ENCODE measurements at places on chromosomes 5 and 9. TPM values are rescaled to one million over a fixed set of nuclear protein-coding genes. Genes with fewer than 3 reads are reported as not detected.

DNA sequence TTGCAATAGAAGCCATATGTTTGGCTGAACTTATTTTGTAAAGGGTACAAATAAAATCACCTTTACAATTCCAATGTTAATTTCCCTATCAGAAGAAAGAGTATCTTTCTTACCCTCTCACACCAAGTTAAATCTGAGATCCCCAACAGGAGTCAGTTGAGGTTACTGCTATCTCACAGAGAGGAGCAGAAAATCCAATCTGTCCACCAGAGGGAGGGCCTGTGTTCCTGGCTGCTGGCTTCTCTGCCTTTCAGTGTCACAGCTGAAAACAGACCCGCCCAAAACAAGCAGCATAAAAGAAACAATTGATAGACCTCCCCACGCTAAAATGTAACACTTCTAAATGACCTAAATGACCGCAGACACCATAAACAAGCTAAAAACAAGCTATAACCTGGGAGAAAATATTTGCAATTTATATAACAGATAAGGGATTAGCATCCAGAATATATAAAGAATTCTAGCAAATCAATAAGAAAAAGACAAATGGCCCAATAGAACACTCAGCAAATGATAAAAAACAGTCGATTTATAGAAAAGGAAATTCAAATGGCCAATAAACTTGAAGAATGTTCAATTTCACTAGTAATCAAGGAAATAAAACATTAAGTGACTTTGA, 24.5 kb upstream of the MVB12B start:
- H3K36me3 ChIP-seq, result no peaks in the 10 kb centered on the region
- peak overlapping the region; percentile 16 for H3K27ac ChIP-seq
- H3K4me1 ChIP-seq, result peaks cover 18% of the 10 kb centered on the region
- H3K27me3 ChIP-seq, result peaks cover 4% of the 10 kb centered on the region

- H3K27ac ChIP-seq, result no peak overlapping the region
- H3K4me3 ChIP-seq, result no peak overlapping the region
- no peaks in the 10 kb centered on the region for H3K36me3 ChIP-seq
- H3K4me1 ChIP-seq, result no peaks in the 10 kb centered on the region
- no peak for DNase-seq
These were observed 430.4 kb downstream of the CAAP1 start for GRCh38 chr9:26462213-26462612.

AJM1 gene
- 4.4 TPM for total RNA-seq

DNA sequence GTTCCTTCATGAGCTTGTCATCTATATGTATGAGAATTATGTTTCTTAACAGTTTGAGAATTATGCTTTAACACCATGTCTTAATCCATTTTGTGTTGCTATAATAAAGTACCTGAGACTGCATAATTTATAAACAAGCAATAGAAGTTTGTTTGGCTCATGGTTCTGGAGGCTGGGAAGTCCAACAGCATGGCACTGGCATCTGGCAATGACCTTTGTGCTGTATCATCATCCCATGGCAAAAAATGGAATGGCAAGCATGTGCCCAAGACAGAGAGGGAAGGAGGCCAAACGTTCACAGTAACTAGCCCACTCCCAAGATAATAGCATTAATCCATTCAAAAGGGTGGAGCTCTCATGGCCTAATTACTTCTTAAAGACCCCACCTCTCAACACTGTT, 67.6 kb downstream of the MTX3 start:
- H3K36me3 ChIP-seq, result no peaks in the 10 kb centered on the region
- peaks cover 19% of the 10 kb centered on the region for H3K4me1 ChIP-seq
- H3K4me3 ChIP-seq, result no peak overlapping the region
- no peak overlapping the region for H3K27ac ChIP-seq
- peaks cover 19% of the 10 kb centered on the region for H3K27me3 ChIP-seq

DNA sequence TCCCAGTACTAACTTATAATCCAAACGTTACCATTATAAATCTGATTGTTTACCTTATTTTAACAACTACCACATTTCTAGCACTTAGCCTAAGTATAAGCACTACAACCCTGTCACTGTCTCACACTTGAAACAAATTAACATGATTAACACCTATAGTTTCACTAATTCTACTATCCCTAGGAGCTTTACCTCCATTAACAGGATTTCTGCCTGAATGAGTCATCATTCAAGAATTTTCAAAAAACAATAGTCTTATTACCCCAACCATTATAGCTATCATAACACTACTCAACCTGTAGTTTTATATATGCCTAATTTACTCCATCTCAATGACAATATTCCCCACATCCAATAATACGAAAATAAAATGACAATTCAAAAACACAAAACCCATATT, 89.6 kb downstream of the INSL6 start:
- no peak for DNase-seq
- H3K27me3 ChIP-seq, result no peaks in the 10 kb centered on the region
- no peak overlapping the region for H3K27ac ChIP-seq
- no peak overlapping the region for H3K4me3 ChIP-seq
- H3K36me3 ChIP-seq, result peaks cover 5% of the 10 kb centered on the region
- no peaks in the 10 kb centered on the region for H3K4me1 ChIP-seq

RAD17 gene
- total RNA-seq, result 26.4 TPM

ANKRA2 gene
- 21.6 TPM for total RNA-seq

DNA sequence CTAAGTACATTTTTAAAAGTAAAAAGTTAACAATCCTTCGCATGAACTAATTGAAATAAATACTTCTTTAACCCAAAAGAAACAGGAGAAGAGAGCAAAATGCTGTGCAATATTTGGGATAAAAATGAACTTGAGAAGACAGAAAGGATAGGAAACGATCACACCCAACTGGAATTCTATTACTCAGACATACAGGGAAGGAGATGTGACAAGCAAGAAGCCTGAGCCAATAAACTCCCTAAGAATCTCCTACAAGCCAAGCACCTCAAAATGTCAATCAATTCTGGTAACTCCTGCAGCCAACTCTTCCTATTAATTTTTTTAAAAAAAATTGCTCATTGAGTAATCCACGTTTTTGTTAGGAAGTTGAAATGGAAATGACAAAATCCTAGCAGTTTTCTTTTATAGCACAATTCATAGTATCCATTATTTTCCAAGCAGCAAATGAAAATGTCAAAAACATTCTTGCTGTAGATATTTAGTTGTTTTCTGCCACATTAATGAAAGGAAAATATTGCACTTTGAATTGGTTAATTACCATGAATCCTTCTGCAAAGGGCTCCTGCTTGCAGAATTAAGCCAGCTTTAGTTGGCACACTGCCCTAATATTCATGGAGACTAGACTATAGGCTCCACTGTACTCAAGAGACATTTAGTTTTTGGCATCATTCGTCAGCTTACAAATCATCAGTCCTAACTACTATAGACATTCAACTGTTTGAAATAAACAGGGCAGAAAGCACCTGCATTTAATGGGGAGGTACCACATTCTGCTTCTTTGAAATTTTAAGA, 89.0 kb downstream of the RFX3 start:
- H3K4me3 ChIP-seq, result no peak overlapping the region
- no peak for DNase-seq
- no peaks in the 10 kb centered on the region for H3K4me1 ChIP-seq
- no peak overlapping the region for H3K27ac ChIP-seq
- H3K36me3 ChIP-seq, result no peaks in the 10 kb centered on the region

PTGDS gene
- 1.2 TPM for total RNA-seq

GRCh38 chr9:95012035-95012708, 285.7 kb downstream of the AOPEP start:
- no peak for DNase-seq
- peaks cover 4% of the 10 kb centered on the region for H3K4me1 ChIP-seq
- peaks cover 3% of the 10 kb centered on the region for H3K27me3 ChIP-seq

- no peaks in the 10 kb centered on the region for H3K27me3 ChIP-seq
- H3K36me3 ChIP-seq, result peaks cover 26% of the 10 kb centered on the region
- peaks cover 60% of the 10 kb centered on the region for H3K4me1 ChIP-seq
- DNase-seq, result no peak
- peak overlapping the region; percentile 96 for H3K4me3 ChIP-seq
These were observed 1.3 kb downstream of the PROB1 start for GRCh38 chr5:139393497-139394122.

- no peaks in the 10 kb centered on the region for H3K36me3 ChIP-seq
- no peaks in the 10 kb centered on the region for H3K4me1 ChIP-seq
- DNase-seq, result no peak
- no peak overlapping the region for H3K27ac ChIP-seq
These were observed 91.7 kb downstream of the NRG2 start for GRCh38 chr5:139951296-139951924.

PCDHGA11 gene
- not detected for total RNA-seq

CBY3 gene
- 0.59 TPM for total RNA-seq

GRCh38 chr5:148928141-148928540, 101.7 kb downstream of the ADRB2 start:
- no peak overlapping the region for H3K4me3 ChIP-seq
- H3K36me3 ChIP-seq, result no peaks in the 10 kb centered on the region
- peaks cover under 1% of the 10 kb centered on the region for H3K4me1 ChIP-seq
- H3K27ac ChIP-seq, result no peak overlapping the region
- H3K27me3 ChIP-seq, result peaks cover 3% of the 10 kb centered on the region

DNA sequence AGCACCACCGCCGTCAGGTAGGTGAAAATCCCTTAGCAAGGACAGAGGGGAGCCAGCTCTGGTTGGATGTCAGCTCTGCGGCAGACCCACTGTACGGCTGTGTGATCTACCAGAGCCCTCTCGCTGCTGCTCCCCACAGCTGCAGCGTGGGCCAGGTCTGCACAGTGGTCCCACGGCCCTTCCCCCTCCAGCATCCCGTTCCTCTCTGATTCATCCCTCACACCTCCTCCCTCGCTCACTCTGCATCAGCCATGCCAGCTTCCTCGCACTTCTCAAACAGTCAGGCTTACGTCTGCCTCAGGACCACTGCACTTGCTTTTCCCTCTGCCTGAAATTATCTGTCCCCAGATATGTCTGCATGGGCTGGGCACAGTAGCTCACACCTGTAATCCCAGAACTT, 26.6 kb upstream of the CFAP157 start:
- H3K36me3 ChIP-seq, result no peaks in the 10 kb centered on the region
- no peak overlapping the region for H3K4me3 ChIP-seq
- H3K27ac ChIP-seq, result no peak overlapping the region
- H3K4me1 ChIP-seq, result no peaks in the 10 kb centered on the region
- no peak for DNase-seq

PCDHB14 gene
- not detected for total RNA-seq

GRCh38 chr9:114958021-114958843, 27.8 kb upstream of the TNFSF8 start:
- peak; percentile 74 for DNase-seq
- peak overlapping the region; percentile 86 for H3K27ac ChIP-seq
- H3K36me3 ChIP-seq, result peaks cover 44% of the 10 kb centered on the region
- H3K27me3 ChIP-seq, result peaks cover 15% of the 10 kb centered on the region
- H3K4me3 ChIP-seq, result peak overlapping the region; percentile 61

ERBIN gene
- total RNA-seq, result 40.8 TPM

DNA sequence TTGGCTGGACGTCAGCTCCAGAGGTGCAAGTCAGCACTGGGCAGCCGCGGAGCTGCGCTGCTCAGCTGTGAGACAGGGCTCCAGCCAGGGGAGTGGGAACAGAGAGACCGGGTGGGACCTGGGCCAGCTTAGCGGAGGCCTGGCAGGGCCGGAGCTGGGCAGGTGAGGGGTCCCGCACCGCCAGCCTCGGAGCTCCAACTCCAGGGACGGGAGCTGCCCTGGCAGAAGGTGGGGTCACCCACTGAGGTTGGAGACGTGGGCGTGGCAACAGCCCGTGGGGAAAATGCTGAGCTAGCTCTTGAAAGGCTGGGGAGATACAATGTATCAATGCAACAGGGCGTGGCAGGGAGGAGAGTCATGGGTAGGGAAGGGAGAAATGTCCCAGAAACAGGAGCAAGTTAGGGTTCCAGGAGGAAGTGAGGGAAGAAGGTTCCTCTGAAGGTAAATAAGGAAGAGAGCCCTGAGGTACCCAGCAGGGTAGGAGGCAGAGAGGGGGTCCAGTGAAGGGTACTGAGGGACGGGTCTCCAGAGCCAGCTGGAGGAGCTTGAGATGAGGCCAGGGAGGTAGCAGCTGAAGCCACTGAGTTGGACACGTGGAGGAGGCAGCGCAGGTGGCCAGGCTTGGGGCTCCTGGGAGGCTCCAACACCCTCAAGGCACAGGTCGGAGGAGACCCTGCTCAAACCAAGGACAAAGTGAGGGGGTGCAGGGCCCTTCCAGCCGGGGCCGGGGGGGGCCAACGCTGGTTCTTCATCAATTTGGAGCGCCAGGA, 736 bp upstream of the NKD2 start:
- peaks cover 21% of the 10 kb centered on the region for H3K4me1 ChIP-seq
- H3K4me3 ChIP-seq, result no peak overlapping the region
- no peaks in the 10 kb centered on the region for H3K36me3 ChIP-seq
- peaks cover 68% of the 10 kb centered on the region for H3K27me3 ChIP-seq
- peak; percentile 39 for DNase-seq

DNA sequence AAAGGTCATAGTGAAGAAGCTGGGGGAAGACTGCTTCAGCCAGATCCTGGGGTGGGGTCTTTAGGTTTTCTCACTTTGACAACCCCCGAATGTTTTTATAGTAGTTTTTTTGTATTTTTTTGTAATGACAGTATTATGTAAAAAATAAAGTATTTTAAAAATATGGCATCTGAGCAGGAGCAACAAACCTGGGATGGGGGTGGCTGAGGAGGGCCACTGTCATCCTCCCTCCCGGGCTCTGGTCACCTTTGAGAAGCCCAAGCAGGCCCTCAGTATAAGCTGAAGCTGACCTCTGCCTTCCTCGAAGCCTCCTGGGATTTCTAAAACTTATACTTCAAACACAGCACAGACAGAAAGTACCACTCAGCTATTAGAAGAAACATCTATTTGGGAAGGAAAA, 8.7 kb downstream of the DNAJB5 start:
- H3K36me3 ChIP-seq, result no peaks in the 10 kb centered on the region
- H3K4me1 ChIP-seq, result peaks cover 16% of the 10 kb centered on the region
- H3K4me3 ChIP-seq, result no peak overlapping the region
- no peak overlapping the region for H3K27ac ChIP-seq
- no peak for DNase-seq

NEURL1B gene
- total RNA-seq, result 1.7 TPM

ECPAS gene
- total RNA-seq, result 72.8 TPM

- H3K4me1 ChIP-seq, result peaks cover 9% of the 10 kb centered on the region
- H3K27me3 ChIP-seq, result no peaks in the 10 kb centered on the region
- no peak overlapping the region for H3K4me3 ChIP-seq
- no peak for DNase-seq
- H3K36me3 ChIP-seq, result peaks cover 13% of the 10 kb centered on the region
- H3K27ac ChIP-seq, result no peak overlapping the region
These were observed 56.2 kb downstream of the CTNNA1 start for GRCh38 chr5:138809391-138809790.

INVS gene
- 21.3 TPM for total RNA-seq

DNA sequence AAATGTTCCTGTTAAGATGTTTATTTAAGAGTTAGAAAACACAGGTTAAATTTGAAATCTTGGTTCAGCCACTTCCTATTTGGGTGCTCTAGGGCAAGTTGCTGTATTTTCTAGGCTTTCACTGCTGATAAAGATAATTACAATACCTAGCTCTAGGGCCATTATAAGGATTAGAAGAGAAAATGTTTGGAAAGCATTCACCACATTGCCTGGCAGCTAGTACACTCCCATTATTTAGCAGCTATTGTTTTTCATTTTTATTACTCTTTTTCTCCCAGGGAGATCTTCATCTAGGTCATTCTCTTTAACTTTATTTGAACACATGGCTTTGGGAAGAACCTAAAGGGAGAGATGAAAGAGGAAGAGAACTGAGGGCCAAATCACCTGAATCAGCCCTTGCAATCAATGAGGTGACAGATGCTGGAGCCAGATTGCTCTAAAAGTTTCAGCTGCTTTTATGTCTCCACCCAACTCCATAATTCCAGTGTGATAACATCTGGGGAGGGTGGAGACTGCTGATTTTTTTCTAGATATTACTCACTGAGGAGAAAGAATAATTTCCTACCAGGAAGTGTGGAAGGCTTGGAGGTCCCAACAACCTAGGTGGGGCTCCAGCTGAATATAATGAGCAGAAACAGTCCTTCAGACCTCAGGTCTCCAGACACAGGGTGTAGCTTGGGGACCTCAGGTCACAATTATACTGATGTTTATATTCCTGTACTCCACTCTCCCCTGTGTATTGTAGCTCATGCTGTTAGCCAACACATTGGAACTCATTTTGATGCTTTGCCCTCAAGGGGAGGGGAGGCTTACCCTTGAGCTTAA, 640.0 kb downstream of the RAB3C start:
- H3K27me3 ChIP-seq, result peaks cover 26% of the 10 kb centered on the region
- H3K36me3 ChIP-seq, result no peaks in the 10 kb centered on the region
- H3K27ac ChIP-seq, result no peak overlapping the region
- no peaks in the 10 kb centered on the region for H3K4me1 ChIP-seq
